ENCODE measurements at places on chromosomes 11 and 22. TPM values are rescaled to one million over a fixed set of nuclear protein-coding genes. Genes with fewer than 3 reads are reported as not detected.

The OR8G1 gene
- total RNA-seq: not detected

The CTSW gene
- total RNA-seq: not detected

The CNTF gene
- total RNA-seq: 1.7 TPM

The NEU3 gene
- 7.0 TPM for total RNA-seq

The GAB4 gene
- total RNA-seq: not detected

The BTBD18 gene
- total RNA-seq: not detected

The ARL2 gene
- 145 TPM for total RNA-seq

The CSNK2A3 gene
- total RNA-seq: 7.1 TPM

The OR5A1 gene
- under 0.01 TPM for total RNA-seq

The RAB1B gene
- total RNA-seq: 196 TPM

The OSBPL5 gene
- 74.9 TPM for total RNA-seq

The KIF18A gene
- 4.8 TPM for total RNA-seq

The LMO2 gene
- 149 TPM for total RNA-seq

The TIGD3 gene
- 0.23 TPM for total RNA-seq

The C11orf16 gene
- not detected for total RNA-seq

The TMEM191C gene
- total RNA-seq: 0.68 TPM

The VWCE gene
- 8.8 TPM for total RNA-seq

The TTC36 gene
- total RNA-seq: 3.2 TPM

The APLNR gene
- 19.6 TPM for total RNA-seq

The PGM2L1 gene
- total RNA-seq: 42.2 TPM

The PTGDR2 gene
- not detected for total RNA-seq

The OR6T1 gene
- not detected for total RNA-seq
